ENCODE measurements at places on chromosomes 3 and 15.

- DNase-seq, result no peak
Observed at GRCh38 chr3:46615976-46616375, 3.7 kb downstream of the FAM240A start.

GRCh38 chr3:172516318-172517214 lies 6.7 kb downstream of the TNFSF10 start:
- DNase-seq, result peak; percentile 25

- no peak for DNase-seq
Observed at GRCh38 chr3:5009506-5010109, 30.4 kb downstream of the BHLHE40 start.

GRCh38 chr3:71628522-71628921 lies 45.0 kb upstream of the FOXP1 start:
- DNase-seq, result no peak

GRCh38 chr15:66275352-66275751 lies 18.0 kb upstream of the DIS3L start:
- no peak for DNase-seq

GRCh38 chr15:83380059-83380458 lies 67.1 kb upstream of the SH3GL3 start:
- no peak for DNase-seq

DNA sequence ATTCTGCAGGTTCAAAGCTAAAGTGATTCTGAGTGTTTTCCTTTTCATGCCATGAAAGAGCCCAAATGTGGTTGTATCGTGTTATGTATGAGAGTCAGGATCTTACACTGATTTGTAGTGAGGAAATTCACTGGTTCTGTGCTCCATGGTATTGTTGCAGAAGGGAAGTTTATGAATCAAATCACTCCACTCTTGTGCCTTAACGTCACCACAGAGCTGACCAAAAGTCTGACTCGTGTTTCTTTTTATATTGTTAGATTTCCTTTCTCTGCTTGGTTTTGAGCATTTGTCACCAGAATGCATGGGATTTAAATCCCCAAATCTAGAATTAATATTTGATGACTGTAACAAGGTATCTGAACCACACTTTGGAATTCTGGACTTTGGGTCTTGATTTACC lies 29.1 kb upstream of the SLC30A4 start:
- DNase-seq, result no peak

DNA sequence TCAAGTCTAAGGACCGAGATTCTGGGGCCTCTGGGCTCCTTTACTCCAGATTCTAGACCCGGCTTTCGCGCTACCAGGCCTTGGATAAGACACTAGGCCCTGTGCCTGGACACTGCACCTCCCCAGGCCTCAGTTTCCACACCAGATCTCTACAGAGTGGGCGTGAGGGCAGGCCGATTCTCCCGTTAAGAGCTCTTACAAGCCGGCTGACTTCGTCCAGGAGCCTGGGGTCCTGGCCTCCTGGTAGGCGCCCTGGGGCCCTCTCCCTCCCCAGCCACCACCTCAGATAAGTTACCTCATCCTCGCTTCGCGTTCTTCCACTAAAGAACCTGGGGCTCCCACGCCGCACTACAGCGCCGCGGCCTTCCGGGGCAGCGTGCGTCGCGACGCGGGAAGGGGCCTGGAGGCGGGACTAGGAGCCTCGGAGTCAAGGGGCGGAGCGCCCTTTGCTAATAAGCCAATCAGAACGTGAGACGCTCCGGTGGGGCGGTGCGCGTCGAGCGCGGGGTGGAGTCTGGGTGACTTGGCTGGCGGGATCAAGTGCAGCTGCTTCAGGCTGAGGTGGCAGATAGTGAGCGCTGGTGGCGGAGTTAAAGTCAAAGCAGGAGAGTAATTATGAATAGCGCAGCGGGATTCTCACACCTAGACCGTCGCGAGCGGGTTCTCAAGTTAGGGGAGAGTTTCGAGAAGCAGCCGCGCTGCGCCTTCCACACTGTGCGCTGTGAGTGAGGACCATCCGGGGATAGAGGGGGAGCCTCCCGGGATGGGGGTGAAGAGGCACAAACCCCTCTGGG lies at the start of the genes EAF2 and IQCB1:
Gene EAF2 (plus strand): TSS at position 539 of the 794 bp plus-strand sequence. CDS start 77 bp downstream, at position 616.
Gene IQCB1 (minus strand): TSS at position 390 of the 794 bp plus-strand sequence. CDS start 6,100 bp downstream, outside the sequence.
- DNase-seq, result peak; percentile 91

GRCh38 chr15:56523521-56523920 lies 58.6 kb upstream of the MNS1 start:
- DNase-seq, result peak; percentile 2

DNA sequence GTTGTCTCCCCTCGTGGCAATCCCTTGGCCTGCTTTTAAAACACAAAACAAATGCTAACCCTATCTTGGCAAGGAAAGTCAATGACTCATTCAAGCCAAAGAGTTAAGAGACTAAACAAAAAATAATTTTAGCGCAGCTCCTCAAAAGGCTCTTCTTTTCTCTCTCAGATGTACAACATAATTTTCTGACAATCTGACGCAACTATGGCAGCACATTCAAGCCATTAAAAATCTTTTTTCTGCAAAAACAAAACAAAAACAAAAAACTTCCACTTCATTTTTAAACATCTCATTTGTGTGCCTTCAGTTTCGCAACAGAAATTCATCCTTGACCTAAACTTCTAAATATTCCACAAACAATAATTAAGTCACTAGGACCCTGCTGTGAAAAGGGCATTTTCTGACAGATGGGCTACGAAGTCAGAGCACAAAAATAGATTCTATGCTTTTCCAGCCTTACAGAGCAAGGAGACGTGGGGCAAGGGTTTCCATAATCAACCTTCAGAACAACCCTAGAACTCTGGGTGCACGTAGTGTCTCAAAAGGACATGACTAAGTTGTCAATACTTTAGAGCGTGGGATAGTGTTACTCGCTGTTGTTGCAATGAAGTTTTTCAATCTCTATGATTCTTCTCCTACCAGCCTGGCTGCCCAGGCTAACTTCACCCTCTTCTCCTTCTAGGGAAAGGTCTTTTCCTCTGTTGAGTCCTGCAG lies 84.3 kb downstream of the MB21D2 start:
- DNase-seq, result peak; percentile 85

GRCh38 chr3:111913163-111913763 lies 54.2 kb downstream of the PHLDB2 start:
- DNase-seq, result no peak

DNA sequence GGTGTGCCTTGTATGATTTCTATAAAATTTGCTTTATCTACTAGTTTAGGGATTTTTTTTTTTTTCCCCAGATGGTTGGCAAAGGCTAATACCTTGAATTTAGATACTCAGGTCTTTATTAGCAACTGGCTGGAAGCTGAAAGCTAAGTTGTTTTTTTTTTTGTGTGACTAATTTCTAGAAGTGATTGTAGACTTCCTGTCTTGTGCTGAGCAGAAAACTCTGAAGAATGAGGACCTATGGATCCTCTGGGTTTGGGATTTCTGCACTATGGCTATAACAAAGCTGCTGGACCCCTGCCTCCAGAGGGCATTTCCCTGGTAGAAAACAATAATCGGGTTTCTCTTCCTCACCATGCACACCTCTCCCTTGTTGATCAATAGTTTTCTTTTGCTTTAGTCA lies 10.0 kb downstream of the ARIH2 start:
- no peak for DNase-seq

DNA sequence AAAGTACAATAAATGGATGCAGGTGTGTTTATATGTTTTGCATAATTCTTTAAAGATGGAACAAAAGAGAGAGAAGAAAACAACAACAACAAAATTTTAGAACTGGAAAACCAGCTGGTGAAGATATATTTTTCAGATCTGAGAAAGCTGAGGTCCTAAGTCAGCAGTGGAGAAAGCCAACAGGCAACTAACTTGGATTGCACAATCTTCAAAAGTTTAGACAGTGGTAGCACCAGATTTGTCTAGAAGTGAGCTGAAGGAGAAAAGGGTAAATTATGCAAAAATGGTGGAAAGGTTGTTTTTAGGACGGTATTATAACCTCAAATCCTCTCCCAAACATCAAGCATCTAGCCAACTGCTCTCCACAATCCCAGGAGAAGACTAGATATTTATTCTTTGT lies 17.0 kb downstream of the FGF12 start:
- DNase-seq, result no peak

DNA sequence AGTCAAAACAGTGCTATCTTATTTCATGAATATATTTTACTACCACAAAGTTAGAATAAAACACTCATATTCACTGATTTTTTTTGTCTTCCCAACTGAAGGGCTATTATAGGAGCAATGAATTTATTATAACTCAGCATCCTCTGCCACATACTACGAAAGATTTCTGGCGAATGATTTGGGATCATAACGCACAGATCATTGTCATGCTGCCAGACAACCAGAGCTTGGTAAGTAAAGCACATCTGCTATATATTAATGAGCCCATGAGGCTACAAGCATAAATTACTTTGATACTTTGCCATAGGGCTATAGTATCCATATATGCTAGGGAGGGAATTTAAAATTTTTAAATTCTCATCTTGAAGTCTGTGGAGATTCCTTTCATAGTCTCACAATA lies 95.9 kb downstream of the FEZF2 start:
- DNase-seq, result no peak

DNA sequence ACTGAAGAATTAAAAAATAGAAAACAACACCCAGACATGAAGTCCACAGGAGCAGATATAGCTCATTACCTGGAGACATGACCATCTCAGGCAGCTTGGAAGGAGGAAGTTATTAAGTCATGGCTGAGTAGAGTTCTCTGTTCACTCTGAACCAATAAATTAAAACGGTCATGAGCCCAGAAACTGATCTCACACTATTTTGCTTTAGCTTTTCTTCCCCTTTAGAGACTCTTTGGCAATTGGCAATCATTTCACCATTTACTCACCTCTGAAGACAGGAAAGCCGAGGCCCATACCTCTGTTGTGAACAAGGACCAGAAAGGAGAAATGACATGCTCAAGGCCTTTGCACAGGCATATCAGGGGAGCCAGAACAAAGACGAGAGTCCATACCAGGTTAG lies 26.6 kb downstream of the CLDN18 start:
- DNase-seq, result no peak

DNA sequence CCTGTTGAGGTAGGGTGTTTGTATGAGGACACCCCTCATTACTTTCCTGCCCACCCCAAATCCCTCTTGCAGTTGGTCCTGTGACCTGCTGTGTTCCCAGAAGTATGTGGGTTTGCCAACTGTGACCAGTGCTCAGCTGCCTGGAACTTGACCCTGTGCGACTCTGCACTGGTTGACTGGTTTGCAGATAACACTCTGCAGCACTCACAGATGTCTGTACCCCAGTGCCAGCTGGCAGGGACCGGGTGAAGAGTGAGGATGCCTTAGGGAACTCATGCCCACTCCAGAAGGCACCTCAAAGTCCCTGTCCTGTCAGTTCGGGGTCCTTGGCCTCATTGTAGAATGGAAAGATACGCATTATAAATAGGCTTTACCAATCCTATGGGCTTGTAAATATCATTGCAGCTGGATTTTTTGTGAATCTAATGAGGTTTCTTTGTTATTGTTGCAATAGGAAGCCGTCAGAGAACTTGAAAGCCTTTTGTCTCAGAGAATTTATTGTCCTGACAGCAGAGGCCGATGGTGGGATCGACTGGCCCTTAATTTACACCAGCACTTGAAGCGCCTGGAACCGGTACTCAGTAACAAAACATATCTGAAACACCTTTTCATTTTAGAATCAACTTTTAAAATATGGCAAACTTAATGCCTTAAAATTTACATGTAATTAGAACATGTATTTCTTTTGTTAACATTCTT lies 18.2 kb downstream of the FAN1 start:
- DNase-seq, result no peak
